Stimulated activated CD8-positive, alpha-beta memory T cell treated with anti-CD3 and anti-CD28 coated beads, Interleukin-2, amount 100 ng/mL, for 1 hour (primary cell): ENCODE measurements at places on chromosomes 5 and 9.

GRCh38 chr5:22111320-22111719 lies 741.8 kb downstream of the CDH12 start:
- DNase-seq = no peak

- no peak for DNase-seq
Measured at GRCh38 chr9:126617823-126618165, 4.1 kb downstream of the LMX1B start.

- DNase-seq = no peak
Measured at GRCh38 chr5:5195128-5195918, 55.2 kb downstream of the ADAMTS16 start.

- no peak for DNase-seq
Measured at GRCh38 chr5:128462330-128462729, 75.7 kb downstream of the FBN2 start.

GRCh38 chr5:73419117-73419464 lies 29.5 kb downstream of the FOXD1 start:
- no peak for DNase-seq

- no peak for DNase-seq
Measured at GRCh38 chr5:124741711-124742496, 4.5 kb downstream of the ZNF608 start.

DNA sequence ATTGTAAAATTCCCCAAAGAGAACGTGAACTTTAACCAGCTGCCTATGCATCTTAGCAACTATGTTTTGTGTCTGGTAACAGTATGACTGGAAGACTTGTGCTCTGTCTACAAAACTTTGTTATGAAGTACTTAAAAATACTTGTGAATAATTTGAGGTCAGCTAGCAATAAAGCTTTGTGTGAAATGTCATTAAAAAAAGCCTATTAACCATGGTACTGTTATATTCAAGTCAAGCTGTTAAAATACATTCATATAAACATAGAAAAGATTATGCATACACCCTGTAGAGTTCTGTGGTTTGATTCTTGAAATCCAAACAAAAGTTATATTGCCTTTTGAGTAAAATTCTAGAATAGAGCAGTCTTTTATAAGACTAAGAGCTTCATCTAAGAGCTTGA lies 60.1 kb downstream of the VCAN start:
- no peak for DNase-seq

- no peak for DNase-seq
Measured at GRCh38 chr5:77563475-77563874, 71.4 kb upstream of the WDR41 start.

- no peak for DNase-seq
Measured at GRCh38 chr5:130436430-130436829, 532.2 kb downstream of the CHSY3 start.

GRCh38 chr5:179227229-179227579 lies 118.1 kb downstream of the ADAMTS2 start:
- DNase-seq = no peak

- DNase-seq = no peak
Measured at GRCh38 chr5:82982846-82983245, 94.3 kb downstream of the TMEM167A start.

GRCh38 chr5:96714450-96714849 lies 52.3 kb downstream of the CAST start:
- no peak for DNase-seq

DNA sequence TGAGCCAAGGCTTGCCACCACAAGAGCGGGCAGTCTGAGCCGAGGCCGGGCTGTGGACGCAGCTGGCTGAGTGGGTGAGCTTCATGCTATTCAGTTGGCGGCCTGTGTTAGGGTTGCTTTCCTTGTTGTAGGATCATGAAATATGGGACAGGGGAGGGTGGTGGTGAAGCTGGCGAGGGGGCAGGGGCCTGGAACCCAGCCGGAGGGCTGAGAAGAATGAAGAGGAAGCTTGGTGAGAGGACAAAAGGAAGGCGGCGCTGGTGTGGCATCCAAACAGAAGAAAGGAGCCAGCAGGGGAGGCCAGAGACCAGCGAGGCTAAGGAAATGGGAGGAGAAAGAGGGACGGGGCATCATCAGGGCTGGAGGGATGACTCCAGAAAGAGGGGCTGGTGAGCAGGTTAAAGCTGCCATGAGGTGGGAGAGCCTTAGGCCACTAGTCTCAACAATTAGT lies 18.3 kb downstream of the RALGPS1 start:
- no peak for DNase-seq

DNA sequence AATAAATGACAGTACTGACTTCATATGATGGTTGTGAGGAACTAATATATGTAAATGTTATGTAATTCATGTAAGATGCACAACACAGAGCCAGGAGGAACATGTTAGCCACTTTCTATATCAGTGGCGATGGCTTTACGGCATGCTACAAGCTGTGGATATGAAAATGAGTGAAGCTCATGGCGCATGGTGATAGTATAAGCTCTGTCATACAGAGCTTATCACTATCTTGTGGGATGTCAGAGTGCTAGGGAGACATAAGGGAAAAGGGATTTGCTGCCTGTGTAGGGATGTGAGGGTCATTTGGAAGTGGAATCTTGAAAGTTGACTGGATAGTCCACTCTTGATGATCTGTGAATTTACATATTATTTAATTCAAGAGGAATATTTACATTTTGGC lies 13.6 kb downstream of the CPEB4 start:
- DNase-seq = no peak

GRCh38 chr5:135176991-135177390 lies 143.0 kb upstream of the PITX1 start:
- DNase-seq = no peak
